Left renal cortex interstitium (tissue), 4 donors: ENCODE measurements at places on chromosomes 3 and 15.

- no peak for DNase-seq
Observed at GRCh38 chr15:48683991-48684765, 38.7 kb upstream of the FBN1 start.

DNA sequence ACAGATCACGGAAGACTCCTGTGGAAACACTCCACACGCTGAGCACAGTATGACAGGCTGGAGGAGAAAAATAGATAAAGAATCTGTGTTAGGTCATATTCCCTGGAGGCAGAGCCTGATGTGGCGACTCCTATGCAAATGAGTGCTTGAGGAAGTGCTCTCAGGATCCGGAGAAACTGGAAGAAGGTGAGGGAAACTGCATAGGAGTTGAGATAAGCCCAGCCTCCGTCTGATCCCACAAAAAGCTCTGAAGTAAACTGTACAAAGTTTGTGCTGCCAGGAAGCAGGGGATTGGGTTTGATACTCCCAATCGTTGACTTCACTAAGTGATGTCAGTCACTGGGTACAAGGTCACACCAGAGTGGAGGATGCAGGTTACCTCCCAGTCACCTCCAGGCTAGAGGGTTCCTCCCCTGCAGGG, 33.4 kb downstream of the OSBPL10 start:
- no peak for DNase-seq

DNA sequence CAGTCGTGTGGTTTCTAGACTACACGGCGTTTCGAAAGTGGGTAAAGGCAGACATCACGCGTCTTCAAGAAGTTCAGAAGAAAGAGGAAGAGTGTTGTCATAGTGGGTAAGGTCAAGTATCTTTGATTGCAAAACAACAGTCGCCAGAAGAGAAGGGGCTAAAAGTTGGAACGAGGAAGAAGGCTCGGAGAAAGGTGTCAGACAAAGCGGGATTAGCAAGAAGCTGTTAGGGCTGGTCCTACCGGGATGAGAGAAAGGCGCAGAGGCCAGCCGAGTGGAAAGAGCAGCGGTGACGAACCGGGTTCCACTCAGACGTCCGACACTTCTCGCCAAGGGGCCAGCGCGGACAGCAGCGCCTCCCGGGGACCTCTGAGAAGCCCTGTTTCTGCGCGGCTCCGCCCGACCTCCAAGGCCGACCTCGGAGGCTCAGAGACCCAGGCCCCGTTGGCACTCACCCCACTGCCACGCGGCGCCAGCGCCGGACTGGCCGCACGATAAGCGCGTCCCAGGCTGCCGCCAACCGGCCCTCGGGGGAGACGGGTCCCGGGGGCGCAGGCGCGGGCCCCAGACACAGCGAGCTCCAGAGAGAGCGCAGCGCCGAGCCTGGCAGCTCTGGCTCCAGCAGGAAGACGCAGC, 436 bp downstream of the ADPGK start:
- no peak for DNase-seq

GRCh38 chr15:100765467-100766241, 114.0 kb upstream of the ALDH1A3 start:
- no peak for DNase-seq

GRCh38 chr15:73826711-73827251, 46.6 kb upstream of the TBC1D21 start:
- DNase-seq, result no peak

- DNase-seq, result no peak
Observed at GRCh38 chr3:46668116-46668515, 25.4 kb downstream of the ALS2CL start.

GRCh38 chr3:50724831-50725230, 50.1 kb downstream of the DOCK3 start:
- DNase-seq, result no peak

- no peak for DNase-seq
Observed at GRCh38 chr15:98728082-98728810, 79.9 kb downstream of the IGF1R start.

- no peak for DNase-seq
Observed at GRCh38 chr3:81173514-81173913, 587.9 kb downstream of the GBE1 start.

DNA sequence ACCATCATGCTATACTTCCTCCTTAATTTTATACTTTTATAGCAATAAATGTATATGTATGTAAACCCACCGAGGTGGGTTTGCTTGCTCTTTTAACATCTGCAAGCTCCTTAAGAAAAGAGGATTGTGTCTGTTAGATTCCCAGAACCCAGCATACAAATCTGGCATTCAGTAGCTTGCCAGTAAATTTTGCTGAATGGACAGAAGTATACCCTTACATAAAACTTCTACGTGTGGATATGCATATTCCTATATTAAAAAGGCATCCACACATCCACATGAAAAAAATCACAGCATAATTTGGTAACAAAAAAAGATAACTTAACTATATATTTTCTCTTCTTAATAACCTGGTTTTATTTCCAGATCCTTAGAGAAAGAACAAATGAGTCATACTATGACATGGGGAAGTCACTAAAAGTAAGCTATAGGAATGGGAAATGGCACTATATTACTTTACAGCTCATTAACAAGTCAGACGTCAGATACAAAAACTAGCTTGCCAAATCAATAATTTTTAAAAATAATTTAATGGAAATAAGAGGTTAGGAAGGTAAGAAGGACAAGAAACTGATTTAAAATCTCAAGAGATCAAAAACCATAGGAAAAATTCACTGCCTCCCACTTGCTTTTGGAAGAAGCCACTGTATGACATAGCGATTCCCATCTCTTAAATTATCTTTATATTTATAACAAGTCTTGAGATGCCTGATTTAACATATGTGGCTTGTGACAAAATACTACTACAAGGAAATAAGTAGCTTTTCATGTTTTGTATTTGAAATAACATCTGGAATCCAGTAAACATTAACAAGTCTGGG, 68.7 kb downstream of the SUMF1 start:
- DNase-seq, result no peak

DNA sequence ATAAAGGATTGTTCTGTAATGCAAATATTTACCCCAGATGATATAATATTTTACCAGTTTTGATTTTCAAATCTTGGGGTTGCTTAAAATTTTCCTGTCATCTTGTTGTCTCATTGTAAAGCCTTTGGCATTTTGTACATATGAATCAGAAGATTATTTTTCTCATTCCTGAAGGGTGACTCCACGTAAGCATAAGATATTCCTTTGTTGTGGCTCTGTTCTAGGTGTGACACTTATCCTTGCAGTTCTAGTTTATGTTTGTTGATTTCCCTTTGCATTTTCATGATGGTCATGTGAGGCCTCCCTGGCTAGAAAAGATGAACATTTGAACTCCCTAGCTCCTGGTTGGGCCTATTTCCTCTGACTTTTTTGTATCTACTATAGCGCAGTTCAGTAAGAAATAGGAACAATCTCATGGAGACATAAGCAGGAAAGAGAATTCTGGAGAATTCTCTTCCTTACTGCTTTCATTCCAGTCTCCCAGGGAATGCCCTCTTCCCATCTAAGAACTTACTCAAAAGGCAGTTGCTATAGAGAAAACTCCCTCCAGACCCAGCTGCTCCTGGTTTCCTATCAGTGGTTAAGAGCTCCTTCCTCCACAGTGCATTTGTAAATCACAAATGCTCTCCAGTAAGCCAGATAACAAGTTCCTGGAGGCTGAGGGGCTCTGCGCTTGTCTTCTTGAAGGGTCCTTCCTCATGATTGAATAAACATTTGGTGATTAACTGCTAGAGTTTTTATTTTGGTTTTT, 124.7 kb downstream of the WNT5A start:
- no peak for DNase-seq

GRCh38 chr3:192570821-192571791, 156.2 kb downstream of the FGF12 start:
- no peak for DNase-seq

DNA sequence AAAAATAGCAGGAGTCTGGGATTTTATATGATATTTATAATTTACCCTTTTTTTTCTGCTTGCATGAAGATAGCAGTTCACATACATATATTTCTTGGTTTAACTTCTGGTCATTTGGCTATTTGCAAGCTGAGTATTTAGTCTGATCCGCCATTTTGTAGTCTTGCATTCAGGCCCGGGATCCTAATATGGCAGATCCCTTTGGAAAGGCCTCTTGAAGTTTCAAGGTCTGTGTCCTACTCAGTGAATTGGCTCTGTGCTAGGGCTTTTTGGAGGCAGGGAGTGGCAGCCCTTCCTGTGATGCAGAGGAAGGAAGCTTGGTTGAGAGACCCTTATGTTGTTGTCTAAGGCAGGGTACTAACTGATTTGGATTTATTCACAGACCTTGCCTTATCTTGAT, 2.9 kb downstream of the SNRPN start:
- DNase-seq, result no peak

GRCh38 chr15:89948796-89949195, 36.0 kb upstream of the ARPIN start:
- DNase-seq, result no peak

DNA sequence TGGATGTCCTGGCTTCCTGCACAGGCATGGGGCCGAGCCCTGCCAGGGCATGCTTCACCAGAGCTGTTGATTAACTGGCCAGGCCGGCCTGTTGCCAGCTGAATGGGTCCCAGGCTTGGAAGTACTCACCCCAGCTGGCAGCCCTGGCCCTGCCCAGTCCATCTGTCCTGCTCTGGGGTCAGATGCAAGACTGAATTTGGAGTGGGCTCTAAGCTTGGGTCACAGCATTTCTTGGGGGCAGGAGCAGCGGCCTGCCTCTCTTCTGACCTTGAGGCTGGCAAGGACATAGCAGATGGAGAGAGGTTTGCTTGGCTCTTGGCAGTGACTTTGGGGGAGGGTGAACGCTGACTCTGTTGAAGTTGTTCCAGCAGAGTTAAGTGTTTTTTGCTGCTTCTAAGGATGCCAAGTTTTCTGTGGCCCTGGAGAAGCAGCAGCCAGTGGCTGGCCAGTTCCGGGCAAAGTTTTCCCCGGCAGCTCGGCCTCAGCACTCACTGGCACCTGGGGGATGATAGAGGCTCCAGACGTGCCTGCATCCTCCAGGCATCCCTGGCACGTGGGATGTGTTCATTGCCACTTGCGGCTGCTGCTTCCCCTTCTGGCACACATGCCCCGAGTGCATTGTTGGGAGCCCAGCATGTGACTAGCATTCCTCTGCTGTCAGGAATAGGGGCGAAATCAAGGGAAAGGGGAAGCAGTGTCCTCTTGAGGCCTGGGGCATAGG, 22.9 kb downstream of the PDIA5 start:
- DNase-seq, result no peak

- no peak for DNase-seq
Observed at GRCh38 chr15:66749841-66750575, 48.0 kb downstream of the SMAD6 start.

- no peak for DNase-seq
Observed at GRCh38 chr15:58547628-58548307, 116.0 kb downstream of the LIPC start.

GRCh38 chr3:14231145-14231990, 52.8 kb downstream of the LSM3 start:
- no peak for DNase-seq

DNA sequence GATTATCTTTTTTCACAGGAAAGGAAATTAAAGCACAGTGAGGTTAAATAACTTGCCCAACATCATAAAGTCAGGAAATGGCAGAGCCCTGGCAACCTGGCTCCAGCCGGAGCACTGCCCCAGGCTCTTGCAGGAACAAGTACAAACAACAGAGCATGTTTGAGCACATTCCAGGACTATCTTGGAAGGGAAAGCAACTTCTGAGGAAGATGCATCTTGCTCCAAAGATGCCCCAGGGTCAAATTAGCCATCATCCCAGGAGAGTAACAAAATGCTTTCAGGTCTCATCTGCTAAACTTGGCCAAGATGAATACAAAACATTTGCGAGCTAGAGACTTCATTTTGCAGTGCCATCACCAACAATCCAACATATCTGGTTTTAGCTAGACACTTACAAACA, 162.4 kb upstream of the LRRN1 start:
- no peak for DNase-seq

- no peak for DNase-seq
Observed at GRCh38 chr3:95028688-95029087, 965.8 kb downstream of the NSUN3 start.

DNA sequence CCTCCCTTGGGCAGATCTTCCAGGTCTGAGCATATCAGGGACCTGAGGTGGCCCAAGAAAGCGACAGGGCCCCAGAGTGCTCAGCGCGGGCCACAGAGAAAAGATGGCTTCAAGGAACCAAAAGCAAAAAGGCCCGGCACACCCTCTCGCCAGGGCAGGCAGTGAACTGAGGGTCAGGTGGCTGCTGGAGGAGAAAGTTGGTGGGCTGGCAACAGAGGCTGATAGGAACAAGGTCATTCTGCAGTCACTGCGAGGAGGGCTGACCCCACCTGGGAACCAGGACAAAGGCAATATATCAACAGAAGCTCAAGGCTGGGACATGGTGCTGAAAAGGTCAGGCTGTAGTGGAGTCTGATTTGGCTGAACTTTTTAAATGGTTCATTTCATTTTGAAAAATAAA, 2.8 kb upstream of the ACSBG1 start:
- no peak for DNase-seq

GRCh38 chr3:43126536-43126935, 20.7 kb upstream of the POMGNT2 start:
- DNase-seq, result no peak

GRCh38 chr3:128936341-128936740, 56.9 kb downstream of the ACAD9 start:
- no peak for DNase-seq

DNA sequence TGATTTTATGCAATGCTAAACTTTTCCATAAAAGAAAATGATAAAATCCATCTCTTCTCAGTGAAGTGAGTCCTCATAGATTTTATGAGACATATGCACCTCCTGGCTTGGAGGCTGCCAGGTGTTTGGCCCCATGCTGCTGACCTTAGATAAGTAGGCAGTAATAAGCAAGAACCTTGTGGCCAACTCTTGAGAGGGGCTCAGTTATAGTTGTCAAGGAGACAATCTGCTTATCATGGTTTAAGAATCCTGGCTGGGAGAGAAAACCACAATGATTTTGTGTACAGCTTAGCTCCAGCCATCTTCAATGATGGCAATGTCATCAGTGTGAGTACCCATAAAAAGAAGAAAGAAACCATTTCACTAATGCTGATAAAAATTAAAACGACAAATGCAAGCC, 252.1 kb downstream of the CPNE4 start:
- DNase-seq, result no peak

GRCh38 chr3:136792556-136793330, 26.2 kb upstream of the SLC35G2 start:
- no peak for DNase-seq

- no peak for DNase-seq
Observed at GRCh38 chr3:134642445-134643149, 8.2 kb downstream of the KY start.

DNA sequence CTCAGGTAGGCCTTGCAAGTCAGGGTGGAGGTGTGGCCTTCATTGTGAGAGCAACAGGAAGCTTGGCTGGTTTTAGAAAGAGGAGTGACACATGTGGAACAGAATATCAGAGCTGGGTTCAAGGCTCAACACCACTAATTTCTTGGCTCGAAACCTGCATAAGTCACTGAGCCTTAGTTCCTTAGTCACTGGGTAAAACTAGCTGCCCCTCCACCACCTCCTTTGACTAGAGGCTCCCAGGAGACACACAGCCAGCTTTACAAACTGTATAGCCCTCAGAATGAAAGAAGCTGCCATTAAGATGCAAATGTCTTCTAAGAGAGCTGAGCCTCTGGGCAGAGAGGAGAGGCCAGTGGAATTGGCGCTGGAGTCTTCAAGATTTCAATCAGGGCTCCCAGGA, 67.7 kb downstream of the CERS3 start:
- no peak for DNase-seq

- DNase-seq, result no peak
Observed at GRCh38 chr3:176741664-176742047, 455.6 kb downstream of the TBL1XR1 start.

- no peak for DNase-seq
Observed at GRCh38 chr3:160830796-160831195, 74.8 kb downstream of the PPM1L start.
